ENCODE measurements at places on chromosomes 7 and 10.

DNA sequence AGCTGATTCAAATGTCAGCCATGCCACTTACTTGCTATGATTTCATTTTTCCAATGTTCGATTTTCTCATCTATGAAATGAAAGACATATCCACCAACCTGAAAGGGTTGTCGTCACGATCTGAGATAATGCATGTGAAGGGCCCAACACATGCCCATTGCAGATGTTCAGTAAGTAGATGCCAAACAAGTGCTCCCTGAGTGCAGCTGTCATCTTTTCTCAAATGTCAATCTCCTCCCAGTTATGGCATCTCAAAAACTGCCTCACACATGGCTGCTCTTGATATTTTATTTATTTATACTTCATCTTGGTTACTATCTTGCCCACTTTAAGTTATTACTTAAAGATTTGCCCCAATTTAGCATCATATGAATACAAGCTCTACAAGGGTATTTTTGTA, 16.8 kb downstream of the CPEB3 start:
- DNase-seq: no peak

GRCh38 chr10:100303724-100304319, 17.3 kb upstream of the BLOC1S2 start:
- DNase-seq: no peak

- DNase-seq: no peak
Observed at GRCh38 chr10:1215862-1216573, 159.8 kb downstream of the WDR37 start.

DNA sequence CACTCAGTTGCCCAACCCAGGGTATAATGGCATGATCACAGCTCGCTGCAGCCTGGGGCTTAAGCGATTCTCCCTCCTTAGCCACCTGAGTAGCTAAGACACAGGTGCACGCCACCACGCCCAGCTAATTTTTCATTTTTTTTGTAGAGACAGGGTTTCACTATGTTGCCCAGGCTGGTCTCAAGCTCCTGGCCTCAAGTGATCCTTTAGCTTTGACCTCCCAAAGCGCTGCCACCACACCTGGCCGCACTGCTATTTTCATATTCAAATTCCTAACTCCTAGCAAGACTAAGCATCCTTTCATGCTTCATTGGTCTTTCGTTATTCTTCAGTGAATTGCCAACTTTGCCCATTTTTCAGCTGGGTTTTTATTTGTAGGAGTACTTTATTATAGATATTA, 30.4 kb upstream of the DAGLB start:
- no peak for DNase-seq

GRCh38 chr10:9858816-9859215, 1158.9 kb upstream of the CELF2 start:
- DNase-seq: no peak

- DNase-seq: no peak
Observed at GRCh38 chr10:110494532-110494931, 3.2 kb upstream of the DUSP5 start.

DNA sequence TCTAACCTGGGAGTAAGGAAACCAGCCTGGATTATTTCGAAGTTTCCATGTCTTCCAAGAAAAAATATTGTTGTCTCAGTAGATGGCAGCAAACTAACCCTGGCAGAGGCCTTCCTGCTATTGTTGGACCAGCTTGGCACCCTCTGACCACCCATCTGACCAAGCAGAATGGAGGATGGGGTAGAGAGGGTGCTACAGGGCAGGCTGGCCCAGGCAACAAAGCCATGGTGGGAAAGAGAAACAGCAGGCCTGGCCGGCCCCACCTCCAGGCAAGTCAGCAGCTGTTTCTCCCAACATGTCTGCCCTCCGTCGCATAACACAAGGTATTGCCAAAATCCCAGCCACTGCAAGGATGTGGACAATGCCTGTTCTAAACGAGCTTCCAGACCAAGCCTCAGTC, 95.0 kb downstream of the FAM53B start:
- no peak for DNase-seq

GRCh38 chr7:37684927-37685326, 1.4 kb downstream of the GPR141 start:
- DNase-seq: no peak

- DNase-seq: no peak
Observed at GRCh38 chr7:12719141-12719919, 31.9 kb downstream of the ARL4A start.

GRCh38 chr7:36305648-36306047, 84.0 kb upstream of the ANLN start:
- no peak for DNase-seq

- DNase-seq: no peak
Observed at GRCh38 chr7:7434329-7434728, 101.3 kb downstream of the COL28A1 start.

DNA sequence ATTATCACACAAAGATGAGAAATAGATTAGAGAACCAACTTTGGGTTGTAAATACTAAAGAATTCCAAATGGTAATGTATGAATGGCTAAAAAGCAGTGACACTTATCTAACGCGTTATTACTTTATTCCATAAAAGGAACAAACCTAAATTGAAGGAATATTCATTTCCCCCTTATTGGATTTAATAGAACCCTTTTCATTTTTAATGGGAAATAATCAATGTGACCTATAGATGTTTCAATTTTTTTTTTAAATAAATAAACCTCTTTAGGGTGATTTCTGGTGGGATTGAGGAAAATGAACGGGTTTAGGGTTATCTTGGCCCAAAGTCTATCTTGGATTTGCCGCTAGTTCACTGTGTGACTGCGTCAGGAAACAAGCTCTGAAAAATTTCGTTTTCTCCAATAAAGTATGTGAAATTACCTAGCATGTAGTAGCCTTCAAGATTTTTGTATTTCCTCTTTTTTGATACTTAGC, 1.9 kb upstream of the ACBD5 start:
- no peak for DNase-seq

- no peak for DNase-seq
Observed at GRCh38 chr7:84647797-84648757, 453.5 kb upstream of the SEMA3A start.

DNA sequence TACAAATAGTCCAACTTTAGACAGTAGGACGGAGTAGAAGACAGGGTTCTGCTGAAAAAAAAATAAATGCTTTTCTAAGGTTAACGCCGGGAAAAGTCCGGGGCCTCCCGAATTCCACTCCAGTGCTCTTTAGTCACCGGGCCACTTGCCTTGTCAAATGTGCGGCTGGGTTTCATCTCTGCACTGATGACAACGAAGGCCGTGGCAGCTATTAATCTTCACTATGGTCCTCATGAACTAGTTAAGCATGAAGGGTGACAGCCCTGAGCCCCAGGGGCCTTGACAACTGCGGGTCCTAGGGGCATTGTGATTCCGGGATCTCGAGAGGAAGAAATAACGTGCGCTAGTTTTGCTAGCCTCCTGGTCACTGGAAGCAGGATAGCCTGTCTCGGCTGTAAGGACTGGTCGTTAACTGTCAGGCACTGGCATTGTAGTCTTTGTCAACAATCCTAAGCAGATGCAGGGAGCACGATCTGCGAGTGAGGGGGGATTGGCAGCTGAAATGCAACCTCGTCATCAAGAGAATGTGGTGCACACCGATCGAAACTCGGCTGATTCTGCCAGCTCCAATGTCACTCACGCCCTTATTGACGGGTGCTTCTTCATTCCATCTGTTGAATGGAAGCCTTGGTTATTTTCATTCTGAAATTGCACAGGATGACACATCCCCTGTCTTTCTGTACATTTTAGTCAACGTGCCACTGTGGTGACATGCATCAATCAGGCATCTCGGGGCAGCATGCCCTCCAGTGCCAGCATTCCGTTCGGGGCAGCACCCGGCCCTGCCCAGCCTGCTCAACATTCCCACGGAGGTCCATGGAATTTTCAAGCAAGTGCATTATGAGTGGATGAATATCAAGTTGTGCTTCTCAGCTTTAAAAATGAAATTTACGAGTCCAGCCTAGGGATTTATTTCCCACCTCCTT, 51.6 kb upstream of the MGMT start:
- DNase-seq: no peak

GRCh38 chr10:116733566-116733965, 8.8 kb downstream of the HSPA12A start:
- no peak for DNase-seq

GRCh38 chr10:130487566-130487965, 351.4 kb downstream of the GLRX3 start:
- no peak for DNase-seq

DNA sequence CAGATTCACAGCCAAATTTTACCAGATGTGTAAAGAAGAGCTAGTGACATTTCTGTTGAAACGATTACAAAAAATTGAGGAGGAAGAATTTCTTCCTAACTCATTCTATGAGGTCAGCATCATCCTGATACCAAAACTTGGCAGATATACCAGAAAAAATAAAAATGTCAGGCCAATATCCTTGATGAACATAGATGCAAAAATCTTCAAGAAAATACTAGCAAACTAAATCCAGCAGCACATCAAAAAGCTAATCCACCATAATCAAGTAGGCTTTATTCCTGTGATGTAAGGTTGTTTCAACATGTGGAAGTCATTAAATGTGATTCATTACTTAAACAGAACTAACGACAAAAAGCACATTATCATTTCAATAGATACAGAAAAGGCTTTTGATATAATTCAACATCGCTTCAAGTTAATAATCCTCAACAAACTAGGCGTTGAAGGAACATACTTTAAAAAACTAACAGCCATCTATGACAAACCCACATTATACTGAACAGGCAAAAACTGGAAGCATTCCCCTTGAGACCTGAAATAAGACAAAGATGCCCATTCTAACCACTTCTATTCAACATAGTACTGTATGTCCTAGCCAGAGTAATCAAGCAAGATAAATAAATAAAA, 807.7 kb upstream of the ZWINT start:
- DNase-seq: no peak

DNA sequence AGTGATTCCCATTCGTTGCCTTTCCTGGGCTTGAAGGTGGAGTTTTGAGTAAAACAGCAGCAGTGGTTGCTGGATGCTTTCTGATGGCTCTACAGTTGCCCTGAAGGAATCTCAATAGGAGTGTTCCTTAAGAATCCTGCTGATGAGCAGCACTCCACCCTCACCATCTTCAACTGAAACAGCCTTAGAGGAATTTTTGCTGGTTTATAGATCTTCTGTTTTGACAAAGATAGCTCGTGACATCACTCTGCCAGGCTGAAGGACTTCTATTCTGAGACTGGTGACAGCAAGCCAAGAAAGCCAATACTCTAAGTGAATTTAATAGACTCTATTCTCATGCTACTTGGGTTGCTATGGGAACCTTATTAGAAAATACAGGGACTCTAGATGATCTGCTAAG, 1014.7 kb downstream of the NRG3 start:
- no peak for DNase-seq

- DNase-seq: no peak
Observed at GRCh38 chr7:70937424-70937823, 194.5 kb upstream of the GALNT17 start.

- DNase-seq: no peak
Observed at GRCh38 chr10:49600046-49600445, 10.1 kb upstream of the SLC18A3 start.
